ENCODE measurements at places on chromosomes 7 and 10.

DNA sequence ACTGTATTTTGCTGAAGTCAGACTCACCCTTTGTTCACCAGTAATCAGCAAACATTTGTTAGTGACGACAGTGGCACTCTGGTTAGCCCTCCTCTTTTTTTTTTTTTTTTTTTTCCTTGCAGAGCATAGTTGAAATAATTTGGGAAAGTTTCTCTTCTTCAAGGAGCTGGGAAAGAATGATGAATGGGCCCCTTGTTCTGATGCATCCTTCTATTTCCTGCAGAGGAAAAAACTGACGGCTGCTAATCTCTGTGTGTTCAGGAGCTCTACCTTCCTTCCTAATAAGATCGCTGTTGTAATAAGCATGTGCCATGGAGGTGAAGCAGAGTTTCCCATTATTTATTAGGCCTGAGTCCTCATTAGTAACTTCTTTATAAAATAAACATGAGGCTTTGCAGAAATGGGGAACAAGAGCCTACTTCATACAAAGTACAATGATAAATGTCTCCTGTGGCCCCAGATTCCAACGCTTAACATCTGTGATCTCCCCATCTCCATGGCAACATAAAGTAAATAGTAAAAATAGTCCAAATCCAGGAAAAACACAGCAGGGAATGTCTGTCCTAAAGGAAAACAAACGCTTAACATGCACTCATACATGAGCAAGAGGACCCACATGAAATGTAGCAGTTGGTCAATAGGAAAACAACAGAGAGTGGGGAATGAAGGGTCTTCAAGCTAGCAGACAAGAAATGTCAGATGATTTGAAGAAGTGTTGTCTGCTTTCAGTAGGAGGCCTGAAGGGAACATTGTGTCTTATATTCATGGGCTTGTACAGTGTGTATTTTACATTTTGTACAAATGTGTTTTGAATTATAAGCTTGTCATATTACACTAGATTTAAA lies 59.1 kb upstream of the CALD1 start:
- no peak for DNase-seq

DNA sequence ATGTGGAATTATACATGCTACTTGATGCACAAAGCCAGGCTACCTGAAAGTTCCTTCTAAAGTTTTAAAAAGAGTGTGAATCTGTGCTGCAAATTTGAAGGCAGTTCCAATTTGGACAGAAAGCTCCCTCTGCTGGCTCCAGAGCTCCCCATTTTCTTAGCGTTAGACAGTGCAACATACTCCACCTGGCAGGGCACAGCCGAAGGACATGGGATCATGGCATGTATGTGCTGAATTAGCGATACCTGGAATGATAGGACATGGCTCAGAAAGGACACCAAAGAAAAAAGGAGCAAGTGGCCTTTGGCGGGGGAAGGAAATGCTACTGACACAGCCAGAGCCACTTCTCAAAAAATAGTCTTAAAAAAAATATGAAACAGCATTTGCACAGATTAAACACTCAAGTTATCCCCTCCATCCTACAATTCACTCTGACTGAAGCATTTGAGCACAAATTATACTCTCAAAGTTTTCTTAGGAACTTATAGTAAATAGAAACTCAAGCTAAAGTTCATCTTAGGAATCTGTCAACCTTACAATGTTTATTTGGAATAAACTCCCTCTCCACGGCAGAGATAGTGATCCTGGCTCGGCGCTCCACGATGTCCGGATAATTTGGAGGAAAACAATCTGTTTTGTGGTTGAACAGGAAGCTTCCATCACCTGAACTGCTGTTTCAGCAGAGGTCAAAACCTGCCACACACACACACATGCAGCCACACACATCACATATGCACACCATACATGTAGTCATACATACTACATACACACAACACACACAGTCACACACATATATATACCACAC lies 80.0 kb downstream of the C7orf25 start:
- DNase-seq, result no peak

GRCh38 chr10:3654496-3654895 lies 130.5 kb downstream of the KLF6 start:
- no peak for DNase-seq

- DNase-seq, result no peak
Observed at GRCh38 chr10:103175580-103176285, 17.3 kb downstream of the NT5C2 start.

- peak; percentile 69 for DNase-seq
Observed at GRCh38 chr10:72727130-72727529, 35.2 kb downstream of the MCU start.

- peak; percentile 42 for DNase-seq
Observed at GRCh38 chr10:99711129-99711719, 20.7 kb downstream of the COX15 start.

DNA sequence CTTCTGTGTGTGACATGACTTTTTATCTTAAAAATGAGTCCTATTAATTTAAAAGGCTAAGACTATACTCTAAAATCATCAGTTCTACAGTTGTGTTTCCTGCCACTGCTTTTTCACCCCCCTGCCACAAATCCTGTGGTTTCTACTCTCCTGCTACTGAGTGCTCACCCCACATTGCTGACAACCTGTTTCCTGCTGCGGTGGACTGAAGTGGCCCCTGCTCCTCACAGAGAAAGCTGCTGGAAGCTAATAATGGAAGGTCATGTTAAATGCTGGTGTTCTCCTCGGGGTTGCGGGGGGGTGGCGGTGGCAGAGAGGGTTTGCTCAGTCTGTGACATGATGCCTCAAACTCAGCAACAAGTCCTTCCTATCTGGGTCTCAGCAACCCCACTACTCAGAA lies 113.2 kb upstream of the INHBA start:
- no peak for DNase-seq

GRCh38 chr7:127114742-127115265 lies 137.9 kb downstream of the GRM8 start:
- no peak for DNase-seq

DNA sequence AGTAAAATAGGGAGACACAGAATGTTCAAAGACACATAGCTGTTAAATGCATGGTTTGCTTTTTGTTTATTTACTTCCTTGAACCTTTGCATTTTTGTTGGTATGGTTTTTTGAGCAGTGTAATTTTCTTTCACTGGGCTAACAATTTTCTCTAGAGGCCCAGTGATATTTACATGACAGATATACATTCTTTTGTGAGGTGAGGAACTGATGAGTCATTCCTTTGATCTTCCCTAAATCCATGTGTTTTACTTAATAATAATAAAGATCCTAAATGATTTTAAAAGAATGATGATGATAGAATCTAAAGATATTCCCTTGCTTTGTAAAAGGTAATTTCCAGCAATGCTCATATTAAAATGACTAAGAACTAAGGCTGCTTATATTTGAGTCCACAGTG lies 188.5 kb upstream of the ANK3 start:
- no peak for DNase-seq

- DNase-seq, result no peak
Observed at GRCh38 chr10:132981173-132981555, 38.8 kb upstream of the CFAP46 start.

- DNase-seq, result no peak
Observed at GRCh38 chr10:131242007-131242406, 69.5 kb downstream of the TCERG1L start.

DNA sequence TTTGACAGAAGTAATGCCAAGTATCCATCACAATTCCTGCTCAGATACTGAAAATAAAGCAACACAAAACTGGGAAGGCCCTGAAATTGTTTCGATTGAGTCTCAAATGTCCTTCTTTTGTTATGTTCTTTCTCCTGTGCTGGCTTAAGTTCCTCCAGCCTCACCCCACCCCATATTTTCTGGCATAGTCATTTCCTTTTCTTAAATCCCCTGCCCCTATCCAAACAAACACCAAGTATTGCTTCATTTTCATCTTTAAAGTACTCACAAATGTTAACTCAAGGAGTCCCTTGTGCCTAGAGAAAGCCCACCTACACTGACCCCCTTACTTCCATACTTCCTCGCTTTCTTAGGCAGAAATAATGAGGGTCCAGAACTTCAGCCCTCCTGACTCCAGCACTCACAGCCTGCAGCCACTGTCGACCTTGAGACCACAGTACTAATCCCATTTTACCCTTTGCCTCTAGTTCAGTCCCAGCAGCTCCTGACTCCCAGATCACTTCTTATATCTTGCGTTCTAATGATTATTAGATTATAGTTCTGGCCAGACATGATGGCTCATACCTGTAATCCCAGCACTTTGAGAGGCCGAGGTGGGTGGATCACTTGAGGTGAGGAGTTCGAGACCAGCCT lies 73.2 kb upstream of the ST8SIA6 start:
- DNase-seq, result peak; percentile 36

DNA sequence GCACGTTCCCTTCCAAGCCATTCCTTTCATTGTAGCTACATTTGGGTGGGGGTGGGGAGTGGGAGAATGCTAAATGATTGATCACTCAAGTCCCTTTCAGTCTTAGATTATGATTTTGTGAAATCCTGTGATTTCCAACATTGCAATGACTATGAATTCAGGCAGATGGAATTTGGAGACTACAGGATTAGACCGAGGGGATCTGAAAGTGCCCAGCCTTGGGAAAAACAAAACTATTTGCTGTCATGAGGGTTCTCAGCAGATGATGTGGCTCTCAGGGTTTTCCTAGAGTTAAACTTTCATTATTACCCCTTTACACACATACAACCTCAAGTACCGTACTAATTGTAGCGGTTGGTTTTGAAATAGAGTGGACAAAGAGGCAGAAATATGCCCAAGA lies 4.7 kb downstream of the MACROH2A2 start:
- no peak for DNase-seq

- DNase-seq, result no peak
Observed at GRCh38 chr7:87495366-87495765, 19.9 kb upstream of the ABCB4 start.

DNA sequence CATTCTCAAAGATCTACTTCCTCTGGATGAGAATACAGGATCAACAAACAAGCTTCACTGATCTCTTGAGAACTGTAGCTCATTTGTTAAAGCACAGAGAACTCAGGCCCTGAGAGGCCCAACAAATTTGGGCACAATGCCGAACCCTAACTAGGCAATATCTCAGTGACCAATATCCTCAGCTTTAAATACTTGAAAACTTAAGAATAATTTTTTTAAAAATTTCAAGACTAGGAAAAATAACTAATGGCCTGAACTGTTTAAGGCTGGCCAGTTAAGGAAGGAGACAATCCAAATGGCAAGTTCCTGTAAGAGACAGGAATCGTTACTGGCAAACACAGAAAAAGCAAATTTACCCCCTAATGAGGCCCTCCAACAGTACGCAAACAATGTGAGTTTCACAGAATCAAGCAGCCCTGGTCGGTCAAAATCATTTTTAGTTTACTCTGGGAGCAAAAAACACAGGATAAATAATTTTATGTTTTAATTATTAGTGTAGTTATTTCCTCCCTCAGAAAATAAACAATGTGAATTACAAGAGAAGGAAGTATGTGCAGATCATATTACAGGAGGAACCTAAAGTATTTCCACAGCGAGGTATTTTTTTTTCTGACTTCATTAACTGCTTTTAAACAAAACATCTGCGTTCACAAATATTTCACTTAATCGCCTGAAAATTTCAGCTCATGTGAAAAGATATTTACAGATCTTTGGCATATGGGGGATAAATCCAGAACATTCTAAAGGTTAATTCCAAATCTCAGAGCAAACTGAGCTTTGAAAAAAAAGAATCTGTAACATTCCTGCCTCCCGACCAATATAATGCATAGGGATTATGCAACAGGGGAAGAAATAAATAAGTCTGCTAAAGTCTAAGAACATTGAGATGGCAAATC lies 39.5 kb downstream of the NT5C2 start:
- DNase-seq, result peak; percentile 69

DNA sequence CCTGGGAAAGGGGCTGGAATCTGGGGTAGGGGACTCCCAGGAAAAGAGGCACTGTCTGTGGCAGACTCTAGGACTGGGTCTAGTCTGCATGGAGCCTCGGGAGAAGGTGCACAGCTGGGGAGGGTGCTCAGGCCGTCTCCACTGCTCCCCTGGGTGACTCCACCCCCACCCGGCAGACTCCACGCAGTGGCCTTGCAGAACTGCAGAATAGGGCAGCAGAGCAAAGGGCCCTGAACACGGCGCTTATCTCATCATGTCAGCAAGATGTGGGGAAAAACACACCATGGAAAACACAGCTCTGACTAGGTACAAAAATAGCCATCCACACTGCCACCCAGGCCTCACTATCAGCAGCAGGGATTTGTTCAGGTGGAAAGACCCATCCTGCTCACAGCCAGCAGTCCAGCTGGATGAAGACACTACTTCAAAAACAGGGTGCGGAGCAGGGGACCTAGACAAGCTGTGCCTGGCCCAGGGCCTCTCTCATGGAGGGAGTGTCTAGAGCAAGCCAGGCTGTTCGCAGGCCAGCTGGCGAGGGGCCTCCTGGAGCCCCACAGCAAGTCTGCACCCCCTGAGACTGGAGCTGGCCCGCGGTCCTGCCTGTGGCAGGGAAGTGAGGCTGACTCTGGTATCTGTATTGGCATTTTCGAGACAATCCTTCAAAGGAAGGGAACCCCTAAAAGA lies 11.7 kb downstream of the MAT1A start:
- DNase-seq, result no peak

GRCh38 chr10:91006001-91006751 lies 85.3 kb upstream of the ANKRD1 start:
- peak; percentile 59 for DNase-seq

DNA sequence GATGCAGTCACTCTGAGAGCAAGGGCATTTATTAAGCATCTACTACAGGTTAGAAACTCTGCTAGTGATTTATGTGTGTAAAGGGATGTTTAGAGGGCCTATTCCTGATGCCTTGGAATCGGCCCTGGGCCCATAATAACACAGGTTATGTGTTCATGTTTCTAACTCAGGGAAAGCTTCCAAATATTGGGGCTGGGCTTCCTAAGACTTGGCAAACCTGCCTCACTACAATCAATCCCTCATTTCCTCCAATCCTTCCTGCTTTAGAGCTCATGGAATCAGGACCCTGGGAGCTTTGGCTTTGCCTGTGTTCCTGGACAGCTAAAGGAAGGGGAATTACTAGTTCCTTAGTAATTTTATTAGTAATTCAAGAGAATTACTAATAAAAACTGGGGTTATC lies 148.8 kb downstream of the HIBADH start:
- no peak for DNase-seq

GRCh38 chr10:60896033-60896432 lies 48.0 kb downstream of the RHOBTB1 start:
- no peak for DNase-seq

DNA sequence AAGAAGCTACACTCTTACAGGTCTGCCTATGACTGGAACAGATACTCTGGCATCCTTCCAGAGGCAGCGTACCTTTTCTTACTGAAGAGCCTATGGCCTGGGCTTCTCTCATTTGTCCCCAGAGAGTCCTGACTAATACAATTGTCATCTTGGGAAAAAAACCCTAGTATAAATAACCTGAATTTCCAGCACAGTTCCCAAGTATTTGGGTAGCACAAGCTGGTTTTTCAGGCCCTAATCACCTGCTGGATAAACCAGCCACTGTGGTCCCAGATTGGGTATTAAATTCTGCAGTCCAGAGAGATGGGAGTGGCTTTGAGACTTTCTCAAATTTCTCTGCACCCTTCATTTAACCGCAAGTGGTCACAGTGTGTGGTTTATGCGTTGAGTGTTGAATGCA lies 186.8 kb upstream of the NEBL start:
- no peak for DNase-seq

Data from HAP-1 (cell line).